ENCODE measurements at places on chromosomes 4 and X.

DNA sequence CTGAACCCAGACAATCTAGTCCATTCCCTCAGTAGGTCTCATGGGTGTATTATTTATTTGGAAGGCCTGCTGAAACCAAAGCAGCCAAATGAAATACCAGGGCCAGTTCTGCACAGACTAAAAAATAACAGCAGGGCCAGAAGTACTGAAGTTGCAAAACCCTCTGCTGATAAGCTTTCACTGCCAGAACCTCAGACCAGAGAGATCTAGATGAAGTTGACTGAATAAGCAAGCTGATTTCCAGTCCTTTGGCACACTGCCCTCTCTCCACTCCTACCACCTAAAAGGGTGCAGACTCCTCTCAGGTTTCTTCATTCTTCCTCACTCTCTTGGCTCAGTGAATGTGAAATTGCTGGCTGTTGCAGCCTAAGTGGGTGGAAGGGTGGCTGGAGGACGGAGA is 276.7 kb upstream of the KLF3 start:
- DNase-seq, result no peak

DNA sequence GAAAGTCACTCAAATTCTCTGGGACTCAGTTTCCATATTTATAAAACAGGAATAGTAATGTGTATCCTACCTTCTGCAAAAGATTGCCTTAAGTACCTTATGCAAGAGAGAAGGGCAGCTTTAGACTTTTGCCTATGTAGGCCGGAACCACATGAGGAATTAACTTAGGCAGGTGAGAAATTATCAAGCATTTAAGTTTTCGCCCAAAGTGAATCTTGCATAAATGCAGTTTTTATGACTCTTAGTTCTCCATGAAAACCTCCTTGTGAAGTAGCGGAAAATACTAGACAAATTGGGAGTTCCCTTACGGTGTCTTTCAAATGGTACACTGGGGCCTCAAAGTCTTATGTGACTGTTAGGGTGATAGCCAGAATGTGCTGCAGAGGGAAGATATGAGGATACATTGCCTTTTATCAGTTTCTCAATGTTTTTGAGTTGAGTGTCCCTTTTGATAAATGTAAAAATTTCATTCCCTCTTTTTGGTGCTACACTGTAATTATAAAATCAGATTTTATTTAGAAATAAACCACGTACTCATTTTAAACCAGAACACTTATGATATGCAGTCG is 2.6 kb downstream of the SH2D1A start:
- DNase-seq, result no peak

DNA sequence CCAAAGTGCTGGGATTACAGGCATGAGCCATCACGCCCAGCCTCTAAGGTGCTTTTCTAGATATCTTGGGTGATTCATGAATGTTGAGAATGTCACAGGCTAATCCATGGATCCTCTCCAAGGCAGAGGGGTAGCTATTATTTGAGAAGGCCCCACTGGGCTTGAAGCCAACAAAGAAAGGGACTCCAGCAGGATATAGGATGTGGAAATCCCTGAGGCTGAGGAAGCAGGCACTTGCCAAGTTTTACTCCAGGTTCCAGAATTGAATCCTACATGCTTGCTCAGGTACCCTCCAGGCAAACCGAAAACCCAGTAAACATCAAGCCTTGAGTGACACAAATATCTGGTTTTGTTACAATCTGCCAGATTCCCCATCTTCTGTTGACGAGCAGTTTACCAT is 15.8 kb downstream of the NLGN3 start:
- DNase-seq, result no peak

DNA sequence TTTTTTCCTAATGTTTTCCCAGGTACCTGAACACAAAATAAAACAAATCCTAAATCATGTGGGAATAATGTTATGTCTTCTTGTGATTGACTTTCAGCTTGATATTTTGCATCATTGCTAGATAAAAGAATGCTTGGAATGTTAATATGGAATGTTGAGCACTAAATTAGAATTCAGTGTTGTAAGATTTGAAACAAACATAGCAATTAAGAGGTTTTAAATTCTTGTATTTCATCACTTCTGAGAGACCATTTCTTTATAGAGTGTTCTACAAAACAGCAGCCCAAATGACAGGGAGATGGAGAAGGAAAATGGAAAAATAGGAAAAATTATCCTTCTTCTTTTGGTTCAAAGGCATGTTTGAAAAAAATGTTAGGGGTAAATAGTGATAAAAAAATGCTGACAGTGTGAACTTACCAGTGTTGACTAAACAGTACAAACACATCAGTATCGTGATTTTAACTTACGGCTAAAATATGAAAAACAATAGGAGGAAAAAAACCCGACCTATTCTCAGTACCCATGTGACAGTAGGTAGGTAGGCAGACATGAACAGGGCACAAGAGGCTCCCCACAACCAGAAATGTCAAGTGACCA is 102.6 kb upstream of the PDE5A start:
- DNase-seq, result no peak

- no peak for DNase-seq
These were observed 16.1 kb upstream of the MSANTD1 start for GRCh38 chr4:3232871-3233271.

DNA sequence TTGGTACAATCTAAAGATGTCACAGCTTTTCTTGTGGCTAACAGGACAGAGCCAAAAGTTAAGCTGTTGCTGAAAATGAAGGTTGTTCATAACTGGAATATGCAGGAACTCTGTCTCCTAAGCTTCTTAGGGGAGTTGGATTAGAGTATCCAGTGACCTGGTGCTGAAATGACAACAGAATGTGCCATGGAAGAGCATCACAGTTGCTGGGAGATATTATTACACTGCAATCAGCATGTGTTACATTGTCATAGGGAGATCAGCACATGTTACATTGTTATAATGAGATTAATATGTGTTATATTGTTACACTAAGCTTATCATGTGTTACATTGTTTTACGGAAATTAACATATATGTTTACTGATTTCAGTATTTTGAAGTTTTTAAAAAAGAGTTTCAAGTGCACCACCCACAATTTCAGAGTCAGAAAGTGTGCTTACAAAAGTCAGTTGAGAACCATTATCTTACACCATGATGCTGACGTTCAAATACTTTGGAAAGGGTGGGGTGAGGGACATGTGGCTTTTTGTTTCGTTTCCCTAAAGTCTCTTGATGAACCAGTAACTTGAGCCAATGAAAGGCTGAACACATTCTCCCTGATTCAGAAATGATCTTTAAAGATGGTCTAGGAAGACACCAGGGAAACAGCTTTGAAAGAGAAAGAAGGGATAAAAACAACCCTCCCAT is 113.4 kb downstream of the DRD5 start:
- DNase-seq, result no peak

DNA sequence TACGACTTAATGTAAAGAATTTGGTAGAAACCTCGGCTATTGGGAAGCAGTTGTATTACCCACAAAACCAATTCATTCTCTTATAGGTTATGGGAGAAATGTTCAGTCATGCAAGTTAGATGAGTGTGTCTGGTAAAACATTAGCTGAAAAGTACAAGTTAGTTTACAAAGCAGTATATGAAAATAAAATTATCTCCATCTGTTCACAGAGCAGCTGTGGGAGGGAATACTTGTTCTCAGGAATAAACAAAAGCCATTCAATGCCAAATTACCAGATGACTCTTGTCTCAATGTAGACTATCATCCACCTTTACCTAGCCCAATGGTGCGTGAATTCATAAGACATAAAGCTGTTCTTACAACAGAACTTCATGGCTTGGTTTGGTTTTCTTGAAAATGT is 28.6 kb downstream of the STAP1 start:
- no peak for DNase-seq

GRCh38 chrX:39777623-39778025 is 320.1 kb downstream of the BCOR start:
- no peak for DNase-seq

DNA sequence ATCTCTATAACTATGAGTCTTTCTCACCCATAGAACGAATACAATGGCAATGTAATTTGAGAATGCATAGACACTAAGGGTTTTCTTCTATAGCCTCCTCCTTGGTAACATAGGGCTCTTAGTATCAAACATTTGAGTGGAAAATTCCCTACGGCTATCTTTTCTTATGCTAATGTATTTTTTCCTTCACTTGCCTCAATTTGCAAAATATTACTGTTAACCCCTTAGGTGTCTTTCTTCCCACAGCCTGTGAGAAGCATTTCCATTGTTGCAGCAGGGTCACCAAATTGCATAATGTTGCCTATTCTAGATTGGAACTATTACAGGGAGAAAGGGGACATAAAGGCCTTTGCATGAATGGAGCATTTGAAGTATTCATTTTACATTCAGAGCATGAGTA is 140.5 kb upstream of the RAPGEF2 start:
- no peak for DNase-seq

- DNase-seq, result no peak
These were observed 150.1 kb downstream of the NAA11 start for GRCh38 chr4:79175716-79176115.

- DNase-seq, result no peak
These were observed 1318.5 kb upstream of the ADGRL3 start for GRCh38 chr4:59881632-59882031.

GRCh38 chrX:107448998-107449835 is at the start of gene FRMPD3:
FRMPD3 (plus strand) TSS chrX:107449652; CDS start chrX:107526589, 76,937 bp downstream.
- peak; percentile 54 for DNase-seq

- DNase-seq, result no peak
These were observed 460.2 kb upstream of the FAT1 start for GRCh38 chr4:187183826-187184225.

- DNase-seq, result no peak
These were observed 75.7 kb downstream of the MED28 start for GRCh38 chr4:17690135-17690534.

DNA sequence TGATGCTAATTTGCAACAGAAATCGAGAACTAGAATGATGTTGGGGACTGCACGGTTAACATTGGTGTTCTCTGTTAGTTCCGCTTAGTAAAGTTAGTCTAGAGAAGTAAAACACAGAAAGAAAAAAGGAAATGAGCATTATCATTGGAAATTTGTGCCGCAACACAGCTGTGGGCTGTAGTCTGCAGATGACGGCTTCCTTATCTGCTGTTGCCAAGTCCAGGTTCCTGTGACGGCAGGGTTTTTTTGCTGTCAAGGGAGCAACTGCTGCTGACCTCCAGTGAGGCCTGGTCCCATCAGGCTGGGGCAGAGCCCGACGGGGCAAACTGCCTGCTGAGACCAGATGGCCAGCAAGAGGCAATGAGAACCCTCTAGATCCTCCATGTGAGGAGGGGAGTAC is 38.9 kb upstream of the PHEX start:
- no peak for DNase-seq

- no peak for DNase-seq
These were observed 194.7 kb upstream of the TLL1 start for GRCh38 chr4:165678236-165678935.

DNA sequence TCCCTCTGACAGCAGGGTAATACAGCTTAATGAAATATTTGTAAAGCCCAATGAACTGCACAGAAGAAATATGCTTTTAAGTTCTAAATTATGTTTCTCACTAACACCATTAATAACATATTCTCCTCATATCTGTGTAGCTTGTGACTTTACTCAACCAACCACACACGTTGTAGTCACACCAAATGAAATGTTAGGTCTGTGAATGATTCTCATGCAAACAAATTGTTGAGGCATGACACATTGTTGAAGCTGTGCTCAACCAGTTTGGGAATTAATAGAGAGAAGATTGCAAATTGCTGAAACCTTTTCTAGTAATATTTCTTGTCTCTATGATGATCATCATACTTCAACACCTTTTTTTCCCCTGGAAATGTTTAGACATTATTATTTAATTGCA is 645.9 kb downstream of the PCDH7 start:
- DNase-seq, result no peak

DNA sequence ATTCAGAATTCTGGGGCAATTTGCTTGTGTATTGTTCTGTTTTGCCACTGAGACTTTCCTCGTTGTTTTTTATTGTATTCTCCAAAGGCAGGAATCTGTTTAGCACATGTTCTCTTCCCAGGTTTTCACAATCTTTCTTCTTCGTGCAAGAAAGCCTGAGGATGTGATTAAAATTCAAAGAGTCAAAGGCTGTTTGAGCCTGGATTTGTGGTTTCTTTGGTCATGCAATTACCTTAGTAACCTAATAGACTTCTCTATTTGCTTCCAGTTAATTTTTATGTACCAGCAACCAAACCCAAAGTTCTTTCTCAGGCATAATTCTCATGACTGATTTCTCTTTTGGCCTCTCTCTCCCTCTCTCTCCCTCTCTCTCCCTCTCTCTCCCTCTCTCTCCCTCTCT is 1420.1 kb upstream of the TENM3 start:
- DNase-seq, result no peak

- DNase-seq, result no peak
These were observed 30.0 kb downstream of the PAPSS1 start for GRCh38 chr4:107689912-107690587.

GRCh38 chr4:26044524-26044923 is 130.5 kb downstream of the SMIM20 start:
- no peak for DNase-seq

DNA sequence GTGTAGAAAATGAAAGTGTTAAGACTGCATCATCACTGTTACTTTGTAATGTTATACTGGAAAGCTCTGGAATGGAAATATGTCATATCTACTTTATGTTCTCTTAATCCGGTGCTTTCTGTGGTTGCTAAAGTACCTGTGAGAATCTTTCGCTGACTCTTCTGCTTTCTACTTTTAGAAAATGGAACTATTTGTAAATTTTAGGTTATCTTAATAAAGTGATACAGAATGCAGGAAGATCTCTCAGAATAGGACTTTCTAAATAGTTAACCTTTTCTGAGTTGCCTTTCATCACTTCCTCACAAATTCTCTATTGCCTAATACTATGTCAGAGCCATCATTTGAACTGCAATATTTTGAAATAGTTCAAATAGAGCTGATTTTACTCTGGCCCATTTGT is 69.3 kb downstream of the BMP2K start:
- no peak for DNase-seq

DNA sequence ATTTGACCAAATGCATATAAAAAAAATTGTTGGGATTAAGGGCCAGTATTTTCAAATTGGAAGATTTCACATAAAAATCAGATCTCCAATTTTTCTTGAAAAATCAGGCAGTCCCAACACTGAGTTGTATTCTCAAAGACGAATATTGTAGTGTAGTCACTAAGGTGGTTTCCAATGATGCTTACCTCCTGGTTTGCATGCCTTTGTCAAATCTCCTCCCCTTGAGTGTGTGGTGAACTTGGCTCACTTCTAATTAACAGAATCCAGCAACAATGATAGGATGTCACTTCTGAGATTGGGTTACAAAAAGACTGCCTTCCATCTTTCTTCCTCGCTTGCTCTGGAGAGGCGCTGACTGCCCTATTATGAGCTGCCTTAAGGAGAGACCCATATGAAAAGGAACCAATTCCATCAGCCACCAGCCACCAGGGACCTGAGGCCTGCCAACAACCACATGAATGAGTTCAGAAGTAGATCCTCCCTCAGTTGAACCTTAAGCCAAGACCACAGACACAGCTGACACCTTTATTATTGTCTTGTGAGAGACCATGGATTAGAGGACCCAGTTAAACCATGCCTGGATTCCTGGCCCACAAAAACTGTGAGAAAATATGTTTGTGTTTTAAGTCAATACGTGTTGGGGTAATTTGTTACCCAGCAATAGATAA is 31.2 kb upstream of the TSPAN5 start:
- DNase-seq, result no peak

GRCh38 chrX:134570899-134571298 is 87.4 kb downstream of the PLAC1 start:
- DNase-seq, result no peak
